Brain (organoid and tissue), 16 donors: ENCODE measurements at places on chromosomes 2 and 18. TPM values are rescaled to one million over a fixed set of nuclear protein-coding genes. Genes with fewer than 3 reads are reported as not detected.

The REG3A gene
- not detected for polyA plus RNA-seq

The DSG4 gene
- not detected for polyA plus RNA-seq

The DPP10 gene
- polyA plus RNA-seq: 4.7 TPM

The CKAP2L gene
- 11.8 TPM for polyA plus RNA-seq

The PROKR1 gene
- not detected for polyA plus RNA-seq

The RFTN2 gene
- 5.2 TPM for polyA plus RNA-seq

The ZBTB7C gene
- 20.7 TPM for polyA plus RNA-seq
